Regular cardiac myocyte (primary cell): ENCODE measurements at places on chromosomes 11 and 22. TPM values are rescaled to one million over a fixed set of nuclear protein-coding genes. Genes with fewer than 3 reads are reported as not detected.

SIK3 gene
- 13.2 and 13.8 TPM in 2 replicates for total RNA-seq

GRAMD4 gene
- total RNA-seq, result 16.7 and 30.4 TPM in 2 replicates

TST gene
- 35.2 and 47.0 TPM in 2 replicates for total RNA-seq

CABP4 gene
- total RNA-seq, result 0.28 and 0.38 TPM in 2 replicates

CARNS1 gene
- total RNA-seq, result 0.19 and 0.28 TPM in 2 replicates

MYO7A gene
- total RNA-seq, result under 0.01 TPM in 2 replicates

FOLR2 gene
- not detected in 2 replicates for total RNA-seq

GGTLC2 gene
- not detected in 2 replicates for total RNA-seq

CADM1 gene
- 4.6 and 28.8 TPM in 2 replicates for total RNA-seq

POU2F3 gene
- not detected in 2 replicates for total RNA-seq

ST14 gene
- total RNA-seq, result under 0.01 TPM in 2 replicates

OR52H1 gene
- 0.19 and 0.56 TPM in 2 replicates for total RNA-seq

TBX10 gene
- not detected in 2 replicates for total RNA-seq

BDNF gene
- 42.4 and 48.2 TPM in 2 replicates for total RNA-seq

RFPL1 gene
- not detected in 2 replicates for total RNA-seq

MPPED1 gene
- total RNA-seq, result not detected in 2 replicates

ZBTB16 gene
- total RNA-seq, result under 0.01 TPM in 1 of 2 replicates, not detected in the other

SPTBN2 gene
- 3.3 and 13.8 TPM in 2 replicates for total RNA-seq

PGAP2 gene
- total RNA-seq, result 7.9 and 10.2 TPM in 2 replicates

SAA2 gene
- 1.5 and 3.1 TPM in 2 replicates for total RNA-seq

UBQLNL gene
- under 0.01 TPM in 1 of 2 replicates, not detected in the other for total RNA-seq

OLFML1 gene
- 5.9 and 10.7 TPM in 2 replicates for total RNA-seq

OR51G1 gene
- total RNA-seq, result not detected in 2 replicates
